Left hindlimb (tissue), 1 donor: ENCODE measurements at places on chromosomes 4 and X.
A peak's percentile ranks its signal among the peaks of the same experiment; 100 is the strongest.

- DNase-seq = no peak
Measured at GRCh38 chrX:16394290-16394689, 227.0 kb downstream of the MAGEB17 start.

- DNase-seq = peak; percentile 71
Measured at GRCh38 chrX:106999002-106999975, 723 bp downstream of the MORC4 start.

DNA sequence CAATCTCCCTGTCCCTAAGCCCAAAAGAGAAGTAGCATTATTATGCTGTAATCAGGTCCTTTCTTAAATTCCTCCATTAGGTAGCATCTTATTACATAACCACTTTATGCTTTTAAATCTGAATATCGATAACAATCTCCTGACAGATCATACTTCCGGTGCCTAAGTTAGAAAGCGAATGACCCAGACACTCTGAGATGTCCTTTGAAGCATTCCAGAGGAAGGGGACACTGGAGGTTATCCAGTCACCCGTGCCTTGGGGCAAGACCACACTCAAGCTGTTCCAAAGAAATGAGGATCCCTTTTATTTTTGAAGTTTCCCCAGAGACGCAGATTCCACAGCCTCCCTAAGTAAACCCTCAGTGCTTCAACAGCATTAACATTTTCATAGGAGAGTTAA is 125.7 kb downstream of the PALLD start:
- DNase-seq = no peak

GRCh38 chr4:150065740-150066139 is 12.5 kb upstream of the DCLK2 start:
- no peak for DNase-seq

- DNase-seq = no peak
Measured at GRCh38 chrX:41516456-41516855, 69.3 kb downstream of the NYX start.
